ENCODE measurements at places on chromosomes 4 and X.
A peak's percentile ranks its signal among the peaks of the same experiment; 100 is the strongest.

- ATAC-seq = no peak
Measured at GRCh38 chr4:162645381-162645780, 481.6 kb upstream of the FSTL5 start.

GRCh38 chr4:85106805-85107336 lies 140.4 kb upstream of the WDFY3 start:
- no peak for ATAC-seq

DNA sequence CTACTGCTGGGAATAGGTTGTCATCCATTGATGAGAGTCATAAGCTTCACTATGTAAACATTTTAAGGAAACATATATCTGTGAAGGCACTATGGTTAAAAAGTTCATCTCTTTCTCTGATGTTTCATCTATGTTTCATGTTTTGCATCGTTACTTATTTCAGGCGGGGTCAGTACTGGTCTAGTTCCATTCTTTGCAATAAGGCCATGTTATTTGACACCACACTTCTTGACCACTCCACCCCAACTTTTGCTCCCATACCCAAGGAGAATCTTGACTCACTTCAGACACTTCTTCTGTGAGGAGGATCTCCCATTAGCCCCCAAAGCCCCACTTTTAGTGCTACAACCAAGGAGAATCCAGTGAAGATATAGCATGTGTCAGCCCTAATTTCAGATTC lies 119.4 kb downstream of the GRIA3 start:
- no peak for ATAC-seq

- peak; percentile 74 for ATAC-seq
Measured at GRCh38 chrX:24427747-24428019, 37.4 kb upstream of the PDK3 start.

DNA sequence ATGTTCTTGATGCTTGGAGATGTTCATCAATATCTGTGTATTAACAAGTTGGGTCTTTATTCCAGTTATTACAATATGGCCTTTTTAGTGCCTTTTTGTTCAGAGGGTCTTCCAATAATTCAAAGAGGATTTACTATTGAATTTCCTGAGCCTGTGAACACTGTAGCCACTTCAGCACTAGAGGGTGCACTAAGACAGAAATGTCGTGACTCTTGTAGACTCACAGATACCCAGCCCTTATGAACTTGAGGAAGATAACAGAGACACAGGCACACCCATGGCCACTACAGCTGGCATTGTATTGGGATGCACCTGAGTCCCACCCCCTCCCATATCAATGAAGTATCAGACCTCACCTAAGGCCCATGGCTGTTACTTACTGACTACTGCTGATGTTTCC lies 54.4 kb upstream of the ACTRT1 start:
- no peak for ATAC-seq

GRCh38 chr4:150123796-150124677 lies 45.8 kb downstream of the DCLK2 start:
- ATAC-seq = no peak

GRCh38 chrX:68365341-68365740 lies 68.0 kb downstream of the OPHN1 start:
- ATAC-seq = no peak

DNA sequence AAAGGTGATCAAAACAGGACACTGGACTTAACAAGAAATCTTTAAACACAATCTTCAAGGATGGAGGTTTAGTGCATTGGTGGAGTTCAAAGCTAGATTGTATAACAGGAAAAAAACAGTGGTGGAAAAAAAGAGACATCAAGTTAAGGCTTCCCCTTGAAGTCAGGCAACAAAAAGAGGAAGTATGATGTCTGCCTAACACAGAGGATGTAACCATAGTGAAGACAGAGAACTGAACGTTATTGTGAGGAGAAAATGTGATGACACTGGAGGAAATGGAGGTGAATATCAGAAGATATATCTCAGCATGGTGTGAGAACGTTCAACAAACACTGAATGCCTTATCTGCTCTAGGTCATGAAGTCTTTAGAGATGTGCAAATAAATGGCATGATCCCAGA lies 192.4 kb upstream of the AR start:
- ATAC-seq = no peak

- ATAC-seq = no peak
Measured at GRCh38 chr4:114187592-114187991, 208.1 kb upstream of the ARSJ start.

GRCh38 chrX:30301963-30302362 lies 7.2 kb downstream of the NR0B1 start:
- no peak for ATAC-seq

DNA sequence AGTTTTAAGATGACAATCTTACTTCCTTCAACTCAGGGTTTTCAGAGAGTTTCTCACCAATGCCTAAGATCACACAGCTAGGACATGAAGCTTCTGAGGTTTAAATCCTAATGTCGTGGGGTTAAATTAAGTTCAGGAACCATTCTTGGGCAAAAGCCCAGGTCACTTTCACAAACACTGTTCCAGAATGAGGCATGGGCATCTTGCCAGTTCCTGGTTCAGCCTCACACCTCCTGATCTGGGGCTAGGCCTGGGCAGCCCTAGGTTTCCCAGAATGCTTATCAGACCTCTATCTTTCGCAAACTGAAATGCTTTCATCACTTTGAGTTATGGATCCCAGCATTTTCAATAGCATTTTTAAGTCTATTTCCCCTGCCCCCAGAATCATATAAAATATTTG lies 224.8 kb upstream of the EDA2R start:
- no peak for ATAC-seq
